Activated naive CD4-positive, alpha-beta T cell treated with Interleukin-2 at 50 U/mL for 16 hours (primary cell): ENCODE measurements at places on chromosomes 1 and 21.

- no peak for DNase-seq
Measured at GRCh38 chr1:165527251-165528007, 16.4 kb upstream of the LRRC52 start.

DNA sequence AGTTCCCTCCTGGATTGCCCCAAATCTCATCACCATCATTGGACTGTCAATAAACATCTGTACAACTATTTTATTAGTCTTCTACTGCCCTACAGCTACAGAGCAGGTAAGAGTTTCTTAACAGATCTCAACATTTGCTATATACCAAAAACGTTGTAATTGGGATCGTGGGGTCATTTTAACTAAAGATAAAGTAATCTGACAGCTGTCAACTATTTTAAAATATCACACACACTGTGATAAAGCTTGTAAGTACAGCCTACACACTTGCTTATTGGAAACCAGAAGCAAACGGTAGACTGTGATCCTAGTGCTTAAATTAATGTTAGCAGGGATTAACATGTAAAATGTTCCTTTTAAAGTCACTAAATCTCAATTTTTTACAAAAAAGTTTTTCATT, 7.9 kb downstream of the CEPT1 start:
- no peak for DNase-seq

- DNase-seq: peak; percentile 68
Measured at GRCh38 chr1:156097499-156098178, 15.4 kb upstream of the MEX3A start.

DNA sequence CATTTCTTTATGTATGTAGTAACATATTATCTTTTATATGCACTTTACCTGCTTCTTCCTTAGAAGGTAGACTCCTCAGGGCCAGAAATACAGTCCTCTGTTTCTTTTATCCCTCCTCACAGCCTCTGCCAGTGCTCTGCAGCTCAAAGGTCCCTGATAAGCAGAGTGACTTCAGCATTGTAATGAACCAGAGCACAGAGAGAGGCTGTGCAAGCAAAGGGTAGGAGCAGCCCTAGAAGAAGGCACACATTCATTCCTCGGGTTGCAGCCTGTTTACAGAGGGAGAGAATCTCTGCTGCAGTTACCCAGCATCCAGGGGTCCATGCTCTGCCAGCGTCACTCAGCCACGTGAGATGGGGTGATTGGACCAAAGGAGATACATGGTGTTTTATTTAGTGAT, 101.1 kb downstream of the RHOU start:
- no peak for DNase-seq

DNA sequence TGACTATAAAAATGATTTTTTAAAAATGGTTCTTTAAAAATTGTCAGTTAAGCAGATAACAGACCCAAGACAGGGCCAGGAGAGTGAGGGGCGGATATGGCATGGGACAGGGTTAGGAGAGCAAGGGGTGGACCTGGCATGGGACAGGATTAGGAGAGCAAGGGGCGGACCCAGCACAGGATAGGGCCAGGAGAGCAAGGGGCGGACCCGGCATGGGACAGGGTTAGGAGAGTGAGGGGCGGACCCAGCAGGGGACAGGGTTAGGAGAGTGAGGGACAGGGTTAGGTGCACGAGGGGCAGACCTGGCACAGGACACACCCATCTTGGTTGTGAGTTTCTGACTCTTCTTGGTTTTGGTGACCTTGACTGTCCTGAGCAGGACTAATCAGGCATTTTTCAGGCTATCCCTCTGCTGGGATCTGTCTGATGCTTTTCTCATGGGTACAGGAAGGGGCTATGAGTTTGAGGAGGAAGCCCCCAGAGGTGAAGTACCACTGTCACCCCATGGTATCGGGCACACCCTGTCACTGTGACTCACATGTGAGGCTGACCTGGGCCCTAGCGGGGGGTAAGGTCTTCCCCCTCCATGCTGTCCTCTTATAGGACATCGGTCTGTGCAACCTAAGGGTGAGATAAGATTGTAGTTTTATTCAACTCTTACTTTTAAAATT, 159.0 kb upstream of the COL6A1 start:
- no peak for DNase-seq

- no peak for DNase-seq
Measured at GRCh38 chr1:71666609-71667008, 585.8 kb upstream of the ZRANB2 start.

GRCh38 chr1:226736908-226737818, 1.9 kb downstream of the ITPKB start:
- DNase-seq: peak; percentile 66

- DNase-seq: no peak
Measured at GRCh38 chr1:198734323-198735008, 95.6 kb downstream of the PTPRC start.

- DNase-seq: no peak
Measured at GRCh38 chr1:33727310-33727709, 136.6 kb upstream of the HMGB4 start.

DNA sequence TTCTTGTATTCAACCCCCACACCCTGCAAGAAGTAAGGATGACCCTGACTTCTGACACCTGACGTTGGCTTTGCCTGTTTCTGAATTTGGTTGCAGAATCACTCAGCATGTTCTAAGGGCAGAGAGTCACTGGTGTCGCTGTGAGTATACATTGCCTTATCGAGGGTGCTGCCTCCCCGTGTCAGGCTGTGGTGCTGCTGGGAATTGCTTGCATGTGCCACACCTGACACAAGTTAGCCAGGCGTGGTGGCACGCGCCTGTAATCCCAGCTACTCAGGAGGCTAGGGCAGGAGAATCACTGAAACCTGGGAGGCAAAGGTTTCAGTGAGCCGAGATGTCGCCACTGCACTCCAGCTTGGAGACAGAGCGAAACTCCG, 45.9 kb downstream of the WDR4 start:
- DNase-seq: peak; percentile 62

DNA sequence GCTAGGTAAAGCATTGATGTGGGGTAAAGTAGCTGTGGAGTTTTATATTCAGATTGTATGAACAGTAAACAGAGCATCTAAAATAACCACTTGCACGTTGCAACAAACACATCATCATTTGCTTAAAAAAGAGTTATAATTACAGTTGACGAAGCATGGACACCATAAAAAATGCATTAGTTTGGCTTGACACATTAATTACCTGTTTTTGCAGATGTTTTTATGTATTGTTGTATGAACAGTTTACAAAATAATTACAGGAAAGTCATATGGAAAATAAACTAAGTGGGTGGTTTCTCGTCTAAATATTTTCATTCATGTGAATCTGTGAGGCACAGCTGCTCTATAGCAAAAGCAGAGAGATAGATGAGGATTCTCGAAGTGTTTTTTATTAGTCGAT, 108.3 kb downstream of the RPS6KC1 start:
- DNase-seq: no peak

DNA sequence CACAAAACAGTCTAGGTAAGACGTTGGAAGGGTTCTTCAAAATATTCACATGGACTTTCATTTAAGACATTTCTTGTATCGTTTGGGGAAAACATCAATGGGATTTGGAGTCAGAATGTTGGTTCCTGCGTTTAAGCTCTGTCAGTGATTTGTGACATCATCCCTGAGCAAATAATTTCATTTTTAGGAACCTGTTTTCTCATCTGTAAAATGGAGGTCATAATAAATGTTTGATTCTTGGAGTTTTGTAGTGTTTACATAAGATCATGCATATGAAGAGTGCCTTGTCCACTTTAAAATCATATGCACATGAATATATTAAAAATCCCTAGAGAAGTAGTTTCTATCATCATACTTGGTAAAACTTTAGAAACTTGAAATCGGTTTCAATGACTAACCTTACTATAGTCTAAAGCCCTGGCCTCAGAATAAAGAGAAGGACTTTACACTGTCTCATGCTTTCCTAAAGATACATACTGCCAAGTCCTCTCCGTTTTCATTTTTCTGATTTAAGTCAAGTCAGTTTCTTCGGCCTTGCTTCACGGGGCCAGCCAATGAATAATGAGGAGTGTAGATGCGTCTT, 178.4 kb downstream of the ADSS2 start:
- DNase-seq: no peak
